Stimulated activated memory B cell treated with anti-CD40 and anti-IgM and Interleukin-4, amounts not matched to agents 10 μg/mL and 1 μg/mL and 100 μg/mL, for 72 hours (primary cell): ENCODE measurements at places on chromosomes 6 and 20.

GRCh38 chr20:52953020-52953419, 19.1 kb upstream of the TSHZ2 start:
- no peak for ATAC-seq

- no peak for ATAC-seq
Measured at GRCh38 chr20:23228912-23229311, 121.7 kb upstream of the NXT1 start.

DNA sequence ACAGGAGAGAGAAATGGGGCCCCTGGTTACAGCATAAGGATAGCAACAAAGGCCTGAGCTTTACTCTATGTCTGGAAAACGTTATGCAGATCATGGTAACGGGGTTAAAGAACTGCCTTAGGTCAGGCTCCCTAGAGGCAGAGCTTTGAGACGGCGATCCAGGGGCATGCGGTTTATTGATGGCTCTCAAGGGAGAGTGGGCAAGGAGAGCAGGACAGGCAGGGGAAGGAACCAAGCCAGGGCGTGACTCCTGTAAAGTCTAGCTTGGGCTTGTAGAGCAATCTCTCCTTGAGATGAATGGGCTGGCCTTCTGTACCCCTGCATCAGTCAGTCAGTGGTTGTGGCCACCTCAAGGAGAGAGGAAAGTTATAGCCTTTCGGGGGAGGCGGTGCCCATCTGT, 12.5 kb upstream of the FERMT1 start:
- ATAC-seq, result no peak

GRCh38 chr6:56032715-56033260, 157.4 kb upstream of the BMP5 start:
- ATAC-seq, result no peak

DNA sequence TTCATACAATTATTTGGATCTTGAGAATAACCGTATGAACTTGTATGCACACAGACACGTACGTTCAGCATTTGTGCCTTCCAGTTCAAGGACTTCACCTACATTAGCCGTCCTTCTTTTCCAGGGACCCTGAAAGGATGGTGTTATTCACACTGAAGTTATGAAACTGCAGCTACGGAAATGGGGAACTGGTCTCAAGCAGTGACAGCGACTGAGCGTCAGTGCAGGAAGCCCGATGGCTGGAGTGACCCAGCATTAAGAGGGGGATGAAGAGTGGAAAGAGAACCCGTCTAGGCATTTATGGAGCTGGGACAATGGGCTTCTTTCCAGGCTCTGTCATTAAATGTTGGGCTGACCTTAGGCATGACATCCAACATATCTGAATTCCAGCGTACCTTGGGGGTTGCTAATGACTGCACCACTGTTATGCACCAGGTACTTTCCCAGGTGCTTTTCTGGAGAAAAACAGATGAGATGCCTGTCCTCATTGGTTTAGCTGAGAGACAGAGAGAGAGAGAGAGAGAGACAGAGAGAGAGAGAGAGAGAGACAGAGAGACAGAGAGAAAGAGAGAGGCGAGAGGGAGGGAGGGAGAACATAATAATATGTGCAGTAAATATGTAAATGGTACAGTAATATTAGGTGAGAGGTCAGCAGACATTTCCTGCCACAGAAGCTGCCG, 204.7 kb upstream of the EXOC2 start:
- peak; percentile 79 for ATAC-seq

DNA sequence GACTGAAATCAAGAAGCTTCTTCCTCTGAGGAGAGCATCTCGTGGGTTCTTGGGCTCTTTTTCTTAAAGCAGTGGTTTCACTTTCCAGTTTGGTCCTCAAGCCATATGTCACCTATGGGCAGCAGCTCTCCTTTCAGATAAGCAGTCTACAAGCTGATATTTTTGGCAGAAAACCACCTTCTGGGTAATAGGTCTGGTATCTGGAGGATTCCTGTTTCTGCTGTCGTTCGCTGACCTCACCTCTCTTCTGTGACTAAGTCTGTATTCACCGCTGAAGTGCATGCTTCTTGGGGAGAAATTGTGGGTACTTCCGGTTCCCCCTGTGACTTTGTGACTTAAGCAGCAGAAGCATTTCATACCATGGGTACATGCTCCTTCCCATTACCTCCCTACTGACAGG, 193.6 kb downstream of the EDN1 start:
- ATAC-seq, result peak; percentile 47

DNA sequence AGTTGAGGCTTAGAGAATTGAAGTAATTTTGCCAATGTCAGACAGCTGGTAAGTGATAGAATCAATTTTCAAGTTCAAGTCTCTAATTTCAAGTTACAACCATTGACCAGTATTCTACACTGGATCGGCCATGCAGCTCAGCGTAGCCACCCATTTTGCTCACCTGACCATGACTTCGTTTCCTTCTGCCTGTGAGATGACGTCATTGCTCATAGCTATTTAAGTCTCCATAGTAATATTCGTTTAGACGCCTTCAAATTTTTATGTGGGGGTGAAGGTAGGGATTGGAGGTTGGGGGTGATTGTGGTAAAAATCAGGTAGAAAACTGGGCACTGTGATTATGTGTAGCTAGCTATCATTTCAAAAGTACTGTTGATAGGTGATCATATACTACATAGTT, 5.6 kb upstream of the HTR1B start:
- no peak for ATAC-seq

DNA sequence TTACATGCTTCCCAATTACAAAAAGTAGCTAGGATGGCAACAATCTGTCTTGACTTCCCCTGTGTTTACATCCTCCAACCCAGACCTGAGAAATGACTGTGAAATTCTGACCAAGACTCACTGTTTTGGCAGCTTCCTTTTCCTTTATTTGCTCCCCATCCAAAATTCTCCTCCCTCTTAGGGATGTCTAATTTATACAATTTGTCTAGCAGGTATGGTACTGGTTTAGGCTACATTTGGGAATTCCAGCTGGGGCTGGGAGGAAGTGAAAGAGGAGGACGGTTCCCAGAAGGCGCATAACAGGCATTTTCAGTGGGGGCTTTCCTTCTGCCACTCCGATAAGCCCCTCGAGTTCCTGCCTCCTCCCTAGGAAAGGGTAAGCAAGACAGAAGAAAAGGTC, 231.5 kb upstream of the BTBD3 start:
- no peak for ATAC-seq

- ATAC-seq, result peak; percentile 41
Measured at GRCh38 chr6:14957355-14958059, 288.4 kb upstream of the JARID2 start.
